ENCODE measurements at places on chromosomes 11 and 22. TPM values are rescaled to one million over a fixed set of nuclear protein-coding genes. Genes with fewer than 3 reads are reported as not detected.

DNA sequence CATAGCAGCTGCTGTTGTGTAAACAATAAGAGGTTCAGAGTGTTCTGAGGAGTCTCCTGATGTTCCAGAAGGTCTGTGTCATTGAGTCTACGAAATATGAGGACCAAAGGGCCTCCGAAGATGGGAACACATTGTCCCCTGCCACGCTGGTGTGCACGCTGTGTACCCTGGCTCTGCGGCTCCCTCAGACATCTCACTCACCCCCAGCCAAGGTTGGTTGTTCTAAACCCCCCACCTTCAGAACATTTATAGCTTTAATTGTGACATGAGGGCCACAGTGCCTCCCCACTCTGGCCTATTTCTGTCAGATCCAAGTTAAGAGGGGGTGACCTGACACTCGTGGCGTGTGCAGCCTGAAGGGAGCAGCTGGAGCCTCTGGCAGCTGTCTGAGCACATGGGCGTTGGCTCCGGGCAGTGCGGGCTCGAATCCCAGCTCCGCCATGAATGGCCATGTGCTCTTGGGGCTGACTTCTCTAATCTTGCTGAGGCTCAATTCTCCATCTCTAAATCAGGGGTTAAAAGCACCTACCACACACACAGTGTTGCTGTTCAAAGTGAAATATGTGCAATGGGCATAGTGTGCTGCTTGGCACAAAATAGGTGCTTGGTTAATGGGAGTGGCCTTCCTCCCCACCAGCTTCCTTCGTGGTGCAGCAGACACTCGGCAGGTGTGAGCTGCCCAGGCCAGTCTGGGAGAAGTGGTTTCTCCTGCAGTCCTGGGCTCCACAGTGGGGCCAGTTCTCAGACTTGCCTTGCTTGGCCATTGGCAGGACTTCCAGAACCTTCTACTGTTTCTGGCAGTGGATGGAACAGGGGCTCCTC is 39.7 kb upstream of the MICAL2 start:
- DNase-seq = no peak

DNA sequence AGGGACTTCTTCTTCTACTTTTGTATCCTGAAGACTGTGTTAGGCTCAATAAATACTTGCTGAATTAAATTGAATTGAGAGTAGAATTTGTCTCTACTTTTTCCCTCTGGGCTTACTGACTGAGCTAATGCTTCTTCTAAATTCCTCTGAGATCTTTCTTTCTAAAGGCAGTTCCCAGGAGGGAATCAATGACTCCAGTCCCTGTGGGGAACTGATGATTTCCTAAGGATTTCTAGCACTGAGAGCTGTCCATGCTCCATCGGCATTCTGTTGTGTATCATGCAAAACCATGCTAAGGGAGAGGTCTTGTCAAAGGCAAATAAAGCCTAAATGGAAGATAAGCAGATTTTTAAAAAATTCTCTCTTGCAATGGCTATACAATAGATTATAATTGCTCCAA is 148.8 kb upstream of the KIRREL3 start:
- DNase-seq = no peak

DNA sequence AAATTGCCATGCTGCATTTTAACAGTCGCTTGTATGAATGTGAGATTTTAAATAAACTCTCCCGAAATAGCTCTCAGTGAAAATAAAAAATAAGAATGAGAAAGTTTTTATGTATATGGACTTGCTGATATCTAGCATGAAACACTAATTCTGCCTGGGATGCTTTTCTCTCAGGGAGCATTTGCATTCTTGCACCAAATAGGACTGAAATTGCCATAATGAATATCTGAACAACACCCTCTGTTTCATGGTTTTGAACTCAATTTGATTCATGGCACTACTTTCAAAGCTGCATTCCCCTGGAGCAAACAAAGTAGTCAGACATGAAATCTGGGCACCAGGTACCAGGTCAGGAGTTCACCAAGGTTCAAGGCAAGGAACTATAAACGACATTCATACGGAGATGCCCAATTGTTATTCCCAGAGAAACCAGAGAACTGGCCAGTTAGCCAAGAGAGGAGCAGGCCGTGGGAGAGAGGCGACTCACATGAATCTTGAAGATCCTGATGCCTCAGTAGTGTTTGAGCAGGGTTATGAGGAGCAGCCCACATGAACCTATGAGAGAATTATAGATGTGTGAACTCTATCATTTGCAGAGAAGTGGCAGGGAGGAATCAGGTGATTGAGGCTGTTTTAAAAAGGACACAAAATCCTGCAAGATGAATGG is 270.6 kb upstream of the ZC3H12C start:
- no peak for DNase-seq

GRCh38 chr11:61918938-61919704 is 1.8 kb upstream of the RAB3IL1 start:
- DNase-seq = peak; percentile 55

DNA sequence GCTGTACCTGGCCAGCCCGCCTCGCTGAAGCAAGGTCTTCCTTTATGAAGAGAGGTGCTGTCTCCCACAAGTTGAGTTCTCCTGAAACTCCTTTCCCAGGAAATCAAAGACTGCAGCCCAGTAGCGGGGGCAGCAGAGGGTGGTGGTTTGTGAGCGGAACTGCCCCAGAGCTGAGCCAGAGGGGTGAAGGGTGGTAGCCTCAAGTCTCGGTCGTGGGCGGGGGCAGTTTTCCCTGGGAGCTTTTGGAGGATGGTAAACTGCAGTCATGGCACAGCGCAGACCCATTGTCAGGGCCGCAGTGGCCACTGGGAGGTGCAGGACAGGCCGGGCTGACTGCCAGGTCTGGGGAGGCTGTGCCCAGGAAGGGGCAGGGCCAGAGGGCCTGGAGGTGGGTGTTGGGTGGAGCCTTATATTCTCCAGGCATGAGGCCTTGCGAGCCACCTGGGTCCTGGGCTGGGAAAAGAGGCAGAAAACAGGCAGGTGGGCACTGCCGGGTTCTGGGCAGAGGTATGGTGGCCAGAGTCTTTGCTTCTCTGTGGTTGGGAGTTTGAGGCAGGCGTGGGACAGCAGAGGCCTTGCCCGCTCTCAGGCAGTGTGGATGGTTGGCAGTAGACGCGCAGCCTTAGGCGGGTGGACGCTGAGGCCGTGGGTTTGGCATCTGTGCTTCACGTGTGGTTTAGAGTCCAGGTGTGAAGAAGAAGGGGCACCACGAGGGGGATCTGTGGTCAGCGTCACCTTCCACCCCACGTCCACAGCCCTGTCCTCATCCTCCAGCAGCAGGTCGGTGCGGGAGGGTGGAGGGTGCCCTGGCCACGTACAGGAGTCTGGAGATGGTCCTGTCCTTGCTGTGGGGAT is 1176.4 kb downstream of the BRD1 start:
- no peak for DNase-seq

DNA sequence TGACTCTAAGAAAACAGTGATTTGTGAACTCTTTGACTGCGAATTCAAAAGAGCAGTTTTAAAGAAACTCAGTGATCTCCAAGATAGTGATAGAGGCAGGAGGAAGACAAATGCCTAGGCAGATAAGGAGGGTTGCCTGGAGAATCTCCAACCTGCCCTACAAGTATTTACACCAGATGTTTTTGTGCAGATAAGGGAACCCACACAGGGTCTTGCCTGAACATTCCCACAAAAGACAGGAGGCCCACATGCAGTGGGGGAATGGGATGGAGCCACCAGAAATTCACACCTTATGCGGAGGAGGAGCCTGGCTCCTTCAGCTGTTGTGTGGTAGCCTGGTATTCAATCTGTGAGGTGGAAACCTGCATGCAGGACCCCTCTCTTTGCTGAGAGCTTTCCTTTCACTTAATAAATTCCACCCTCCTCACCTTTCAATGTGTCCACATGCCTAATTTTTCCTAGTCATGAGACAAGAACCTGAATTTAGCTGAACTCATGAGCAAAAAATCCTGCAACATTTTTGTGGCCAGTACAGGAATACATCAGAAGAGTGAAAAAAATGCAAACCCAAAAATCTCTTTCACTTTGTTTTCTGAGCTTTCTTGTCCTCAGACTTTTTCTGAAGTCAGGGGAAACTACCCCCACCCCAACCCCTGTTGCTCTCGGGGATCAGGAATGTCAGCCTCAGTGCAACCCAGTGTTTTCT is 8.1 kb upstream of the GLYAT start:
- no peak for DNase-seq

DNA sequence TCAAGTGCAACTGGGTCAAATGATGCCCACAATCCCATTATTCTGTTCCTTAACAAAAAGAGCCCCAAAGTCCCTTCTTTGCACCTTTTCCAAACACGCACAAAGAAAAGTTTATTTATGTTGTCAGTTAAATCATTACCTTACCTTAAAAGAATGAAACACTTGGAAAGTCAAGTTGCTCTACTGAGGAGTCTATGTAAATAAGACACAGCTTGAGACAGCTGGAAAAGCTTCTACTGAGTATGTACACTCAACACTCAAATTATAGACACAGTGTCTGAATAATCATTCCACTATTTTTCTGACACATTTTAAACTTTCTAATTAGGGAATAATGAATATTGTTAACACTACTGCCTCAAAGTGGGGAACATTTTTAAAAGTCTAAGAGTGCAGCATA is 21.6 kb upstream of the PHLDA2 start:
- DNase-seq = no peak

DNA sequence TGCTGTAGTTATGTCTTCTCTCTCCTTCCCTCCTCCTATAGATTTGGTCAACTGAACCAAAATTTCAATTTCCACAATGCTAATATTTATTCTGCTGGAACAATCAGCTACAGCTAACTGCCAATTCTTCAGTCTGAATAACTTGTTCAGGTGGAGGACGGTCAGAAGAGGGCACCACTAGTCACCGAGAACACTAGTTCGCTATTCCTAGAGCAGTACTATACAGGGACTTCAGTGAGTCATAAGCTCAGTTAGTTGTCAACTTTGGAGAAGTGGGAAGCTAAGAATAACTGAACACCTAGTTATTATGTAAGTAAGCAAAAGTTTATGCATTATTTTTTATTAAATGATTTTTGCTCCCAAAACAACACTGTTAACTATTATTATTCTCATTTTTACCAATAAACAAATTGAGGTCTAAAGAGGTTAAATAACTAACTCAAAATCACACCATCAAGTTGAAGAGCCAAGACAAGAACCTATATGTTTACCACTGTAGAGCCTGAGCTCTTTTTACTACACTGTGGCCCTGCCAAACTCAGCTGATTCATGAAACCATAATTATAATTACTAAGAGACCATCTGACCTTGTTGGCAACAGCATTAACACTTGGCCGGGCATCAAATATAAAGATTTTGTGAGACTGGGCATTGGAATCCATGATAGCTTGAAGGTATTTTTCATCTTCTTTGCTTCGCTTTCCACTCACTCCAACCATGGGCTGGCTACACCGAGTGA is 59.0 kb downstream of the CEP57 start:
- no peak for DNase-seq

DNA sequence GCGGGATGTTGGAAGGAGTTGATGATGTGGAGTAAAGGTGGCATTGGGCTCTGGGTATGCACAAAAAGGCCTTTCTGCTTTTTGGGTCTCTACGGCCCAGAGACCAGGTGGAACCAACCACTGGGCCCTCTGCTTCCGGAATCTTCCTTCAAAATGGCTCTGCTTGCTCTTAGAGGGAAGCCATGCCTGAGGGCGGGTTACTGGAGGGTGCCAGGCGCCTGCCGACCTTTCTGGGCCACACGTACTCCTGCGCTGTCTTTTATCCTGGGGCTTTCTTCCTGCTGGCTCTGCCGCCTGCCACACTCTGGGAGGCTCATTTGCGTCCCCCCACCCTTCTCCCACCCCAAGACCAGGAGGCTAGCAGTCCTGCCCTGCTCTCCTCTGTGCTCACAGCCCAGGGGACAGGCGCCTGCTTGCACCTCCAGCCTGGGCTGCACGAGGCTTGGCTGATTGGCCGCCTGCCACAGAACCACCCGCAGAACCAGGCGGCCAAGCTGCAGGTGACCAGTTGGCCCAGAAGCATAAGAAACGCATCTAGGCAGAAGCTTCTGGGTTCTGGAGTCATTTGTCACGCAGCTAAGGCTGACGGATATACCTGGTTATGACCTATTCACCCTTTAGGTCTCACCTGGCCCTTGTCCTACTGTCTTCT is 536.9 kb downstream of the TBC1D22A start:
- no peak for DNase-seq

- DNase-seq = no peak
These were observed 44.5 kb downstream of the TRAF6 start for GRCh38 chr11:36465449-36466163.

GRCh38 chr11:59266491-59266890 is 53.8 kb upstream of the MPEG1 start:
- no peak for DNase-seq

Gene CBLIF
- total RNA-seq = not detected

- DNase-seq = no peak
These were observed 64.0 kb downstream of the CWC15 start for GRCh38 chr11:94909371-94909820.

Gene FOLR1
- total RNA-seq = 0.66 TPM

GRCh38 chr11:61750631-61751273 is 1.7 kb upstream of the MYRF start:
- no peak for DNase-seq

- no peak for DNase-seq
These were observed 46.6 kb upstream of the WNT7B start for GRCh38 chr22:46023558-46023981.
